ENCODE measurements at places on chromosomes 13 and 19.

- DNase-seq = no peak
These were observed 60.5 kb downstream of the MAP4K1 start for GRCh38 chr19:38557205-38557799.

GRCh38 chr13:110358381-110358780 lies 51.3 kb downstream of the COL4A2 start:
- no peak for DNase-seq

DNA sequence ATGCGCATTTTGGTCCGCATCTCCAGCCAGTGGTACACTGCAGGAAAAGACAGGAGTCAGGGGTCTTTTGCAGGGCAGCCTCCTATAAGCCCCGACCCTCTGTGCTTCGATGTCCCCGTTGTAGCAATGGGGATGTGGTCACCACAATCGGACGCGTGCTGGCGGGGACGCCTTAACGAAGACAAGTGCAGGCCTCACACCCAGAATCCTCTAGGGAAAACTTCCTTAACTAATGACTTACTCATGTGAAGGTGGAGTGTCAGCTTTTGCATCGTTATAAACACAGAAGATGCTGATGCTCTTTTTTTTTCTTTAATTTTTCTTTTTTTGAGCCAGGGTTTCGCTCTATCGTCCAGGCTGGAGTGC lies 22.1 kb downstream of the VASP start:
- DNase-seq = no peak

DNA sequence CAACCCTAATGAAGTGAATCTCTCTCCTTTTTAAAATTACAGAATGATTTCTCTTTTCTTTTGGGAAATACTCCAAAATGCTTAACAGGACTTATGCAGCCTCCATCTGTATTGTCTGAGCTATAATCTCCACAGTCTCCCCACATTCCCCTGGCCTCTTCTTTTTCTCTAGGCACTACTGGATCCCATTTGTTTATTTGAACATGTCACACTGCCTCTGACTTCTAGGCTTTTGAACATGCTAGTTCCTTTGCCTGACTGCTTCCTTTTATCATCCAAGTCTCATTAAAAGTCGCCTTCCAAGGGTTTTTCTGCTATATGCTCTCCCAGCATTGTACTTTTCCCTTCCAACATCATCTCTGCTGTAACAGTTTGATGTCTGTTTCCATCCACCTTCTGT lies 548.7 kb downstream of the PCDH9 start:
- DNase-seq = no peak

- no peak for DNase-seq
These were observed 2.5 kb upstream of the PLEKHF1 start for GRCh38 chr19:29662604-29663404.

DNA sequence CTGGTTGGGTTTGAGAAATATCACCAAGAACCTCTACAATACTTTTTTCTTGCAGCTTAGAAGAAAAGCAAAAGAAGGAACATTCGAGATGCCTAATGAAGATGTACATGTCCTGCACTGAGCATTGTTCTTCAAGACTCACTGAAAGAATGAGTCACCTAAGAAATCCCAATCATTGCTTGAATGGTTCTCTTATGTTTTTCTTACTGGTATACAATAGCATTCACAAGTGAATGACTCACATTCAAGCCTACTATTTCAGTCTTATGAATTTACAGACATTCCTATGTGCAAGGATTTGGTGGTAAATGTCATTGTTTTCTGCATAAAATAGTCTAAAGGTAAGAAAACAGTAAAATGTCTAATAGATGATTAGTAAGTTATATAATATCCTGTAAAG lies 594.6 kb downstream of the PCDH9 start:
- no peak for DNase-seq

- DNase-seq = no peak
These were observed 114.2 kb upstream of the RXFP2 start for GRCh38 chr13:31625115-31625514.

DNA sequence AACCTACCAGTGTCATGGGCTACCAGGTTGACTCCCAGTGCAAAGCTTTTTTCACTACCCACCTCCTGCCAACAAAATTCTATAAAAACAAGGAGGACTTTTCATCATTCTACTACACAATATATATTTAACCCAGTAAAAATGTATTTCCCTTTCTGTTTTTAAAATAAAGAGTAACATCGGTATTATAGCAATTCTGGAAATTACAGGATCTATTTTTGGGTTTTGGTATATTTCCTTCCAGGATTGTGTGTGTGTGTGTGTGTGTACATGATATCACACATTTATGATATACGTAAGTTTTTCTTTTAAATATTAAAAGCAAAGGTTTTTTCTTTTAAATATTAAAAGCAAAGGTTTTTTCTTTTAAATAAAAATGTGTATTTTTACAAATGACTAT lies 6.0 kb upstream of the UBL3 start:
- no peak for DNase-seq

DNA sequence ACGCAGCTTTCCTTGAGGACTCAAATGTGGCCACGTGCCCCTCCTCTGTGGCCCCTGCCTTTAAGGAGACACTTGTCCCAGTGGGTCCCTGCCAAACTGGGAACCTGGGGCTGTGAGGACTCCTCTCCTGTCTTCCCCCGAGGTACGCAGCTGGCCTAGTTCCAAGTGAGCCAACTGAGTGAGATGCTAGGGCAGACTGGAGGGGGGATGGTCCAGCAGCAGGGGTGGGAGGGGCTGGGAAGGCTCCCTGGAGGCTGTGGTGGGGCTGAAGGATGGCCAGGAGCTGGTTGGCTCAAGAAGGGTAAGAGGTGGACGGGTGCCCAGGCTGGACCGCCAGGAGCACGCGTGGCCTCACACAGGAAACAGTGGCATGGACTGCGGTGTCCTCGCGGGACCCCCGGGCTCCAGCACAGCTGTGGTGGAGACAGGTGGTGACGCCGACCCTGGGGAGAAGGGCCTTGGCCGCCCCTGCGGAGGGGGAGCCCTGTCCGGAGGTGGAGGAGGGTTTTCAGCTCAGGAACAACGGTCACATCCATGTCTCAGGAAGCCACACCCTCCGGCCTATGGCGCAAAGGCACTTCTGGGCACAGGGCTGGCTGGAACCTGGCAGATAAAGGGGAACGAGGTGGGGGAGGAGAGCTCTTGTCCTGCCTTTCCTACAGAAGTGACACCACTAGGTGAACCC lies 45.8 kb downstream of the MLLT1 start:
- no peak for DNase-seq

GRCh38 chr19:53308339-53308811 lies 25.2 kb upstream of the ZNF845 start:
- DNase-seq = no peak

- DNase-seq = no peak
These were observed 7.7 kb upstream of the MISP start for GRCh38 chr19:743168-743687.

- DNase-seq = no peak
These were observed 18.5 kb downstream of the ZNF71 start for GRCh38 chr19:56613639-56614038.

GRCh38 chr13:110271313-110271712 lies 35.6 kb downstream of the COL4A1 start:
- no peak for DNase-seq

GRCh38 chr19:33722456-33723239 lies 74.0 kb upstream of the KCTD15 start:
- DNase-seq = no peak

DNA sequence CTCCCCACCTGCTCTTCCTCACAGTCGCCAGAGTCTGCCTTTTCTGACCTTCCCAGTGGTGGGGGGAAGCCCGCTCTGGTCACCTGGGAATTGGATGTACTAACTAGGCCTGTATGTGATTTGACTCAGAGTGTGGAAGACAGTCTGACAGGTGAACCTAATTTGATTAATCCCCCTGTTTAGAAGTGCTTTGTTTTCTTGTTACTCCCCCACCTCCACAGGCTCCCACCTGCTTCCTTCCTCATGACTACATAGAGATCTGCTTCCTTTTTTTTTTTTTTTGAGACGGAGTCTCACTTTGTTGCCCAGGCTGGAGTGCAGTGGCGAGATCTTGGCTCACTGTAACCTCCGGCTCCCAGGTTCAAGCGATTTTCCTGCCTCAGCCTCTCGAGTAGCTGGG lies 44.0 kb downstream of the COG3 start:
- DNase-seq = no peak

DNA sequence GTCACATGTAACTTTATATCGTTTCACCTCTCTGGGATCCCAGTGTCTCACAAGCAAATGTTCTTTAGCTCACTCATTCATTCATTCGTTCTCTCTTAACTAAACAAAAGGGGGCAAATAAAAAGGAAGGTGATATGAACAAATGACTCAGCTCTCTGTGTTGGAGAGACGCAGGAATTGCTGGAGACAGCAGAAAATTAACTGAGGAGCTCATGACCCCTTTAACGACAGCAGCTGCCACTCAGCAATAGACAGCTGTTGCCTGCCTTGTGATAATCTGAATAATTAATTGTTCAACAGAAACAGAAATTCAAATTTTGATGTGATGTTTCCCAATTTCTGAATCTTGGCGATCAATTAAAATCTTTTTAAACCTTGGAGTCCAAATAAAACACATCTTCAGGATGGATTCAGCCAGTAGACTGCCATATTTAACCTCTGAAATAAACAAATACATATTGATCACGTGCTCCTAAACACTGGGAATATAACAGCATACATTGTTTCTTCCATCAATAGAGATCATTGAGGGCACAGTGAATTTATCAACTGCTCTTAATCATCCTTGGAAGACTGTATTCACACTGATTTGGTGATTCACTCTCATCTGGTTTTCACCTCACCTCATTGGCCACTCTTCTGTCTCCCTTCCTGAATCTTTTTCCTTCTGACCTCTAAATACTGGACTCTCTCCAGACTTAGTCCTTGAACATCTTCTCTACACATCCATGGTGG lies 63.3 kb downstream of the MBNL2 start:
- no peak for DNase-seq

DNA sequence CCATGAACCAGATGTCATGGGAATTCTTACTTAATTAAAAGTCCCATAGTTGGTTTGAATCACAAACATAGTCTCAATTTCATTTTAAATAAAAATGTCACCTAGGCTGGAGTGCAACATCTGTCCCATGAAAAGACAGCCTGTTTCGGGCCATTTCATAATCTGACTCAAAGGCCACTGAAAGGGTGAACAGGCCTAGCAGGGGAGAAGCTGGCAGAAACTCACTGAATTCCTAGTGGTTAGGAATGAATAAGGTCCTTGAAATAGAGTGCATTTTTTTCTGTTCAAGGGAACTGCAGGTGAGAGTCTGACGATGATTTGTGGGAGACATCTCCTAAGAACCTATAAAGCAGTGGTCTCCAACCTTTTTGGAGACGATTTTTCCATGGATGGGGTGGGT lies 44.0 kb upstream of the PCCA start:
- DNase-seq = no peak

DNA sequence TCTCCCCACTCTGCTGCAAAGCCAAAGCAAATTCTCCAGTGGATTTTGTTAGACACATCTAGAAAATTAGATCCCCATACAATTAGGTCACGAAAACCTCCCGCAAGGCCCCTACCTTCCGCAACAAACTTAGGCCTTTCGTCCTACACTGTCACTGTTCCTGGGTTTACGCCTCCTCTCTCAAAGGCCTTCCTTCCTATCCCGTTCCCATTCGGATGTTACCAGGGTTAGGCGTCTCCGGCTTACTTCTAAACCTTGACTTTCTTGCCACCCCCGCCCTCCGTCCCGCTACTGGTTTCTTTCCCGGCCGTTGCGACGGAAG lies 754 bp downstream of the RNF6 start:
- no peak for DNase-seq

DNA sequence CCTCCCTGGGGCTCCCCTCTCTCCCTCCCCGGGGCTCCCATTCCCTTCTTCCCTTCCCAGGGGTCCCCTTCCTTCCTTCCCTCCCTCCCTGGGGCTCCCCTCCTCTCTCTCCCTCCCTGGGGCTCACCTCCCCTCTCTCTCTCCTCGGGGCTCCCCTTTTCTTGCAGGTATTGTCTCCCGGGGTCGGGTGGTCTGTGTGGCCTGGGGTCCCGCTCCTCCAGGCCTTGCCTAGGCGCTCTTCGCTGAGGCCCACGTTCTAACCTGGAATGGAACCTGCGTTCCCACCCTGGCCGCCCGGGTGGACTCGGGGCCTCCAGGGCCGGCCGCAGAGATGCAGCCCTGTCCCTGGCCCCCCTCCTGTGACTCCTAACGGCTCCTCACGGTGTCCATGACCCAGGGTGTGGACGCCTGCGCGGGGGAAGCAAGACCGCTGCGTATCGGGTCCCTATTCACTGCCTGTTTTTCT lies 940 bp upstream of the DCUN1D2 start:
- peak; percentile 54 for DNase-seq

GRCh38 chr19:40489882-40490230 lies 23.1 kb downstream of the SPTBN4 start:
- no peak for DNase-seq

DNA sequence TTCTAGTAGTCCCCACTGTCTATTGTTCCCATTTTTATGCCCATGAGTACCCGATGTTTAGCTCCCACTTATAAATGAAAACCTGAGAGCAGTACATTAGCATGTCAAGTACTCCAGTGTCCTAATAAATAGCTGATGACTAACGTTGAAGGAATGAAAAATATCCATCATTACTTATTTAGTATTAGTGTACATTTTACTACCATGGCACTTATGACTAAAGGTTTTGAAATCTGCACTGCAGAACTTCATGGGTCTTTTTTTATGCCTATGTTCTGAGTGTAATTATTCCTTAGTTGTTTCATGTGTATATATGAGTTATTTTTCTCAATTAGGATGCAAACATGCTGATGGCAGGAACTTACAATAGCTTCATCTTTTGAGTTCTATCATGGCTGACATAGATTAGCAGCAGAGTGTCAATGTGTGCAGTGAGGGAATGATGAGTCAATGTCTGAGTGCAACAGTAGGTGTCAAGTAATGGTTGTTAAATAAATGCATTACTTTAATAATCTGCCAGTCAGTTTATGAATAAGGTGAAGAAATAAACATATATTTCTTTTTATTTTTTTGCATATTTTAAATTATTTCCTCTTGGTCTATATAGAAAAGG lies 188.4 kb downstream of the ITGBL1 start:
- no peak for DNase-seq

GRCh38 chr13:99044764-99045163 lies 66.9 kb upstream of the DOCK9 start:
- DNase-seq = no peak

DNA sequence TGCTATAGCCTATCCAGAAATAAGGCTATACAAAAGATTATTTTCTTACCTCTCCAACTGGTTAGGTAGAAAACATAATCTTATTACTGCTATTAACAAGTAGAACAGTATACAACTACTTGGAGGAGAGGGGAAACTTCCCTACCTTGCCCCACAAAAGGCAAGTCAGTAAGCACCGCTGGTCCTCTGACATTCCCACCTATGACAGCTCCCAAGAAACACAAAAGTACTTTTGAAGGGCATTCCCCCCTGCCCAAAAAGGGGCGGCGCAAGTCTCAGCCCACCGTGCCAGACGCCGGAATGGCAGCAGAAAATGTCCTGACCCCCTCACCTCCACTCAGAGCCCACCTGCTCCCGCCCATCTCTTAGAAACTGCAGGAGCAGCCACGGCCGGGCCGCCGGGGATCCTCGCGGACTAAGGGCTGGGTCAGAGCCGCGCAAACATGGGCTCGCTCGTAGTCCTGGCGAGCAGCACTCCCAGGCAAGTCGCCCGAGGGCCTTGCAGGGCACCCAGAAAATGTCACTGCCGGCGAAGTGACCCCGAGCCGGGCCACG lies 437 bp downstream of the SUCLA2 start:
- DNase-seq = peak; percentile 51
